Stimulated activated CD4-positive, alpha-beta T cell treated with anti-CD3 and anti-CD28 coated beads, Interleukin-15, amount 100 ng/mL, for 1 hour (primary cell): ENCODE measurements at places on chromosomes 3 and 15.

GRCh38 chr15:91865486-91865885 lies 12.0 kb downstream of the SLCO3A1 start:
- no peak for DNase-seq

- no peak for DNase-seq
Measured at GRCh38 chr3:72015463-72015862, 230.5 kb upstream of the PROK2 start.

DNA sequence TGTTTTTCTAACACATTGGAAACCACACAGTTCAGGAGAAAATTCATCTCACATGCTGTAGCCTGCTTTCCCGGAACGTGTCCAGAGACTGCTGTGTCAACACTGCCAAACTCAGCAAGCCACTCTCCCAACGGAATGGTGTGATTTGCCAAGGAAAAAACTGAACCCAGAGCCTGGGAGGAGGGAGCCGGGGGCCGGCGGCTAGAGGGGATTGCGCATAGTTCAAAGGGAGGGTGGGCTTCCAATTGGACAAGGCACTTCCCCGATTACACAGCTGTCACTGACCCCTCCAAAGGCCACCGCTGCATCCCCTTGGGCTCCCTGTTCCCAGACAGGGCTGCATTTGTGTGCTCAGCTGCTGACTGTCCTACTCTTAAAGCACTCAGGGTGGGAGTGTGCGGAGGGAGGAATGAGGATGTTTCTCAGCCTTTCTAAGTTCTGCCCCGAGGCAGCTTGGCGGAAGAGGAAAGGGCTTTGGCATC lies 256.2 kb downstream of the ZNF621 start:
- no peak for DNase-seq

GRCh38 chr15:76903251-76903681 lies 1.9 kb downstream of the SCAPER start:
- no peak for DNase-seq

DNA sequence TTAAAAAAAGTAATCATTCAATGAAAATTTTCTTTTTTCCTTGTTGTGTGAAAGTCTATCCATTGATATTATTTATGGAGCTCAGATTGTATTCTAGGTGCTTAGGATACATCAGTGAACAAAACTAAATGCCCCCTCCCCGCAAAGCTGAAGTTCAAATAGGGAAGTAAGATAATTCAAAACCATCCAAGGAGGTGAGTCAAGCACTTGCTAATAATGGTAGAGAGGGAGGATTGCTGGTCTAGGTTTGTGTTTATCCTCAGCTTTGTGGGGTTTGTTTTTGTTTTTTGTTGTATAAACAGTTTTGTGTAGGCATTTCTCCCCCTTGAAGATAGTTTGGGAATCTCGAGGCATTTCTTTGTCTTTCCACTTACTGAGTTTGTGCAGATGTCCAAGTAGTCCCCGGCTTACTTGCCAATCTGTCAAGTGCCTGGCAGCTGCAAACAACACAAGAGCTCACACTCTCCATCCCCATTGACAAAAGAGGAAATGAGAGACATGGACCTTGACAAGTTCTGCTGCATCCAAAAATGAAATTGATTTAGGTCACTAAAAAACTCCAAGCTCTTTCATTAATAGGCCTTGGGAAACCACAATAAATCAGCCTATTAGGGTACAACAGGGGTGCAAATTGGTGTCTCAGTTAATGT lies 575.8 kb upstream of the TBL1XR1 start:
- no peak for DNase-seq

DNA sequence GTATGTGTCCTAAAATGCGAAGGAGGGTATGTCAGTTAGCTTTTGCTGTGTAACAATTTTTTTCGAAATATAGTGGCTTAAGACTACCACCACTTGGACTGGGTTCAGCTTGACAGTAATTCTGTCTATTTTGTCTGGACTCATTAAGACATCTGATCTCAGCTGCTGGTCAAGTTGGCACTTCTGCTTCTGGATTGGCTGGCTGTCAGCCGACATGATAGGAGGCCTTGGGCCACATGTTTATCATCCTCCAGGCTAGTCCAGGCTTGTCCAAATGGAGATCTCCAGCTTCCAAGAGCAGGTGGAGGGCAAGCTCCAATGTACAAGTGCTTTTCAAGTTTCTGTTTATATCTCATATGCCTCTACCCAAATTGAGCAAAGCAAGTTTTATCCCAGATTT lies 95.9 kb downstream of the GALK2 start:
- no peak for DNase-seq
